Metanephros (tissue), 2 donors: ENCODE measurements at places on chromosomes 4 and X. TPM values are rescaled to one million over a fixed set of nuclear protein-coding genes. Genes with fewer than 3 reads are reported as not detected.

Gene GRID2
- total RNA-seq = 16.8 TPM

Gene MAOB
- total RNA-seq = 12.9 TPM

Gene POU3F4
- total RNA-seq = 2.0 TPM

Gene KCND1
- 2.7 TPM for total RNA-seq

Gene CT45A5
- not detected for total RNA-seq

Gene XAGE1B
- total RNA-seq = not detected

Gene MFAP3L
- total RNA-seq = 21.7 TPM

Gene LGI2
- total RNA-seq = 15.5 TPM

Gene ADGRL3
- total RNA-seq = 53.1 TPM

Gene SPARCL1
- total RNA-seq = 46.2 TPM

Gene FANCB
- 6.5 TPM for total RNA-seq

Gene DRD5
- total RNA-seq = 1.2 TPM

Gene SYP
- 2.3 TPM for total RNA-seq

Gene VCX3A
- not detected for total RNA-seq

Gene COL4A5
- 134 TPM for total RNA-seq

Gene SCRG1
- total RNA-seq = not detected

Gene SUPT20HL2
- total RNA-seq = 0.06 TPM

Gene AFM
- total RNA-seq = 10.0 TPM

Gene SHOX
- 0.06 TPM for total RNA-seq

Gene MAGEA8
- total RNA-seq = not detected

Gene MAGED4B
- 35.8 TPM for total RNA-seq

Gene PRR32
- 9.7 TPM for total RNA-seq

Gene HOPX
- 25.7 TPM for total RNA-seq

Gene SERTM2
- 1.3 TPM for total RNA-seq

Gene ADRA2C
- 11.1 TPM for total RNA-seq

Gene GYG2
- total RNA-seq = 11.0 TPM

Gene HTN3
- total RNA-seq = not detected
